Esophagus squamous epithelium (tissue), 5 donors: ENCODE measurements at places on chromosomes 7 and 10.

DNA sequence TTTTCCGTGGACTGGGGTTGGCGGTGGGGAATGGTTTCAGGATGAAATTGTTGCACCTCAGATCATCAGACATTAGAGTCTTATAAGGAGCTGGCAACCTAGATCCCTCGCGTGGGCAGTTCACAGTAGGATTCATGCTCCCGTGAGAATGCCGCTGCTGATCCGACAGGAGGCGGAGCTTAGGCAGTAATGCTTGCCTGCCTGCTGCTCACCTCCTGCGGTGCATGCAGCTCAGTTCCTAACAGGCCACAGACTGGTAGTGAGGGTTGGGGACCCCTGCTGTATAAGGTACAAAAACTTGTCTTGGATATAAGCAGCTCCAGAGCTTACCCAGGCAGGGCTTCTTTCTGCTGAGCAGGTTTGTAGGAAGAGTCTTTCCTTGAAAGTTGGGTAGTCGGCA is 53.9 kb downstream of the SHH start:
- DNase-seq = no peak

GRCh38 chr7:4164556-4164955 is 517.5 kb upstream of the FOXK1 start:
- DNase-seq = no peak

GRCh38 chr10:119908166-119908565 is 15.6 kb downstream of the SEC23IP start:
- DNase-seq = no peak

DNA sequence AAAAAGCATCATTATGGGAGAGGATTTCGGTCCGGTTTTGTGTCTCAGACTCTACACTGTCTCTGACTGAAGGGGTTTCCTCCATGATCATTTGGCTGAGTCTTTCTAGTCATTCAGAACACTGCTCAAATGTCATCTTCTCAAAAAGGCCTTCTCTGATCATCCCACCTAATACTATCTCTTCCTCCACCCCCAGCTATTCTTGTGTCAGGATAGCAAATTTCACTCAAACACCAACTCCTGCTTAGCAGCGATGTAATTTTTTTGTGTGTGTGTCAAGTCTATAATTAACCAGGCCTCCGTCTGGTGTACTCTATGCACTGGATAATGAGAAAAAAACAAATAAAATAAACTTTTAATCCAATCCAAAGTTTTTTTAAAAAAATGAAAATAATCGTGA is 200.4 kb downstream of the KCND2 start:
- no peak for DNase-seq

- DNase-seq = no peak
Measured at GRCh38 chr10:102546606-102547320, 43.0 kb downstream of the SUFU start.

GRCh38 chr7:133165529-133165928 is 83.6 kb upstream of the CHCHD3 start:
- no peak for DNase-seq

- no peak for DNase-seq
Measured at GRCh38 chr7:76411626-76412025, 2.1 kb upstream of the SSC4D start.

DNA sequence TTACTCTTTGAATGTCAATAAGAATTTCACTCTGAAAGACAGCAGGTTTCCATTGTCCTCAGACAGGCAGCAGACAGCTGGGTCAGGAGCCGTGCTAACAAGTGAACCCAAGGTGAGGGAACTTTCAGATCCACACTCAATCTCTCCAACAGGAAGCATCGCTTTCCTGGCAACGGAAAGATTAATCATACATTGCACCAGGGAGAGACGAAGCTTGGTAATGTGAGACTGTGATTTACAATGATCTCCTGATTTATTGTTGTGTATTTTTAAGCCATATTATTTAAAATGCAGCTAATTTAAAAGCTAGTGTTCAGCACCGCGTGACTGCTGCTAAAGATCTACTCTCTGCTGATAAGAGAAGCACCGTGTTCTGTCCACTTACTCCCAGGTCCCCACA is 17.5 kb upstream of the NOM1 start:
- no peak for DNase-seq

DNA sequence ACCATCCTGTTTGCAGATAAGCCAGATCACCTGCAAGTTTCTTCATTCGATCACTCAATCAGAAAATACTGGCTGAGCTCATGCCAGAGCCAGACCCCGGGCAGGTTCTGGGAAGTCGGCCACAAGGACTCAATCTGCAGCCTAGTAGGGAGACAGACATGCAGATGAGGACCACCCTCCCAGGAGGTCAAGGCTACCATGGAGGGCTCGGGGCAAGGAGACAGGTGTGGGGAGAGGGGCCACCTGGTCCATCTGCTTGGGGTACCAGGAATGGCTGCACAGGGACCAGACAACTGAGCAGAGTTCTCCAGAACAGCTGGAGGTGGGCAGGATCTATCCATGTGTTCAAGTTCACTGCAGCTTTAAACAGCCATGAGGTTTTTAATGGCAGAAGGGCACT is 16.8 kb upstream of the CPXM2 start:
- DNase-seq = no peak

DNA sequence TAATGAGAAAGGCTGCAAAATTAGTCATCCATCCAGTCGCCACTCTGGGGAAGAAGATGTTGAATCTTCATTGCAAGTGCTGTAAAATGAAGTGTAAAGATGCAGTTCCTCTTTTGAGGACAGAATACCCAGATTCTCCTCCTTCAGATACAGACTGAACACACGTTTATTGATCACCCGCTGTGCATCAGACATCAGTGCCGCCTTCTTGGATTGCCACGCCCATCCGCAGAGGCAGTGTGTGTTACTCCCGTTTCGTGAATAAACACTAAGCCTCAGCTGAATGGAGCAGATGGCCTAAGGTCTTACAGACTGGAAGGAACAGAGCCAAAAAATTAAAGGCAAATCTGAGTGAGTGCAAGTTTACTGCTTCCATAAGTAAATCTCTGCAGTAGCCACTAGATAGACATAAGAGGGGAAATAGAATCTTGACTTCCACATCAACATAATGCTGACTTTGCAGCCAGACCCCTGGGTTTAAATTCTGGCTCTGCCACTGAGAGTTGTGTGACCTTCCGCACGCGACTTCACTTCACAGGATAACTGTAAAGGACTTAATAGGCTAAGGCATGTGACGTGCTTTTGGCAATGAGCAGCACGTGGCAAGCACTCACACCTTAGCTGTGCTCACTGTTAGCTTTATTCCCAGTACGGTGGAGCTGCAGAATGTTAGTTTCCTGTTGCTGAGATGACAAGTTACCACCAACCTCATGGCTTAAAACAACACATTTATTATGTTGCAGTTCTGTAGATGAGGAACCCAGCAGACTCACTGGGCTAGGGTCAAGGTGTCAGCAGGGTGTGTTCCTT is 285.9 kb downstream of the CELF2 start:
- no peak for DNase-seq

- no peak for DNase-seq
Measured at GRCh38 chr10:124650820-124651401, 93.3 kb downstream of the FAM53B start.

- no peak for DNase-seq
Measured at GRCh38 chr10:35533565-35533964, 71.6 kb upstream of the GJD4 start.

GRCh38 chr7:94908323-94909178 is 1.2 kb downstream of the PPP1R9A start:
- DNase-seq = no peak

DNA sequence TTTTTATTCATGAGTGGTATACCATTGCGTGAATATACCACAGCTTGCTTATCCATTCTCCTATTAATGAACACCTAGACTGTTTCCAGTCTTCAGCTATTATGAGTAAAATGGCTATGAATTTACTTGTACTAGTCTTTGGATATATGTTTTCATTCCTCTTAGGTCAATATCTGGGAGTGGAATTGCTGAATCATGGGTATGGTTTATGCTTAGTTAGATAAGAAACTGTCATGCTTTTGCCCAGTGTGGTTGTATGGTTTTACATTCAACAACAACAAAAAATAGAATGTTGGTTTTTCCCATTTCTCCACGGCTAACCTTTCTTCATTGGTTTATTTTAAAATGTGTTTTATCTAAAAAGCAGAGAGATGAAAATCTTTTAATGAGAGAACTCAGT is 308.3 kb downstream of the PHF14 start:
- DNase-seq = no peak

- no peak for DNase-seq
Measured at GRCh38 chr10:49568235-49568634, 29.3 kb upstream of the ERCC6 start.

- no peak for DNase-seq
Measured at GRCh38 chr10:43110338-43111071, 27.7 kb upstream of the CSGALNACT2 start.

DNA sequence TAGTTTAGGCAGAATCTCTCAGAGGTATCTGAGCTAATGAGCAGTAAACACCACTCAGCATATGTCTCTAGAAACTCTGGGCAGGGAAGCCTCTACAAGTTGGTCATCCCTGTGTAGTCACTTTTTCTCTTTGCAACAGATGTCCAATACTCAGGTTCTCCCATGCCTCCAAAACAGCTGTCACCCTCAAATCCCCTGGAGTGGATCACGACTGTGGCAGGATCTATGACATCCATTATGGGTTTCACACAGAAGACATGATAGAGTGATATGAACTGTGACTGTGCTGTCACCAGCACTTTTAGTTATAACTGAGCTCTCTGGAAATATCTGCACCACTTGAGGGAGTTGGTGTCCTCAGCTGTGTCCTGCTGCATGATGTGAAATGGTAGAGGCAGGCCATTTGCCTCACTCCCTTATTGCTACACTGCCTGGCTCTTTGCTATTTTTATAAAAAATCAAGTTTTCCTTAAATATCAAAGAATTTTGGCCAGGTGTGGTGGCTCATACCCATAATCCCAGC is 24.1 kb upstream of the ZNRF2 start:
- DNase-seq = no peak

- no peak for DNase-seq
Measured at GRCh38 chr10:124604214-124605000, 139.8 kb downstream of the FAM53B start.

DNA sequence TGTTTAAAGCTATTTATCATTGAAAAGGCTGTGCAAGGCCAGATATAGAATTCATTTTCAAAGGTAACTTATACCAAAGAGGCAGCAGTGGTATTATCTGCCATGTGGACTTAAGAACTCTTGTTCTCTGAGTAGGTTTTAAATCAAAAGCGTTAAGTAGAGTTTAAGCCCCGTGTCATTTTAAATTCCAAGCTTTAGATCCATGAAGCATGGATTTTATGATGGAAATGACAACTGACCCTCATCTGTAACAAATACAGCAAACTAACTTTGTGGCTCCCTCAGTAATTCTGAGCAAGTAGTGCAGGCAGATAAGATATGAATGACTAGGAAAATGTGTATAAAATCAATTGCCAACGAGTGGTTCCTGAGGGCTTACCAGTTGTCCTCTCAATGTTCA is 247.0 kb downstream of the WDR11 start:
- no peak for DNase-seq

- no peak for DNase-seq
Measured at GRCh38 chr10:101095550-101096213, 33.9 kb downstream of the KAZALD1 start.

GRCh38 chr10:4685904-4686643 is 139.9 kb upstream of the AKR1E2 start:
- no peak for DNase-seq

DNA sequence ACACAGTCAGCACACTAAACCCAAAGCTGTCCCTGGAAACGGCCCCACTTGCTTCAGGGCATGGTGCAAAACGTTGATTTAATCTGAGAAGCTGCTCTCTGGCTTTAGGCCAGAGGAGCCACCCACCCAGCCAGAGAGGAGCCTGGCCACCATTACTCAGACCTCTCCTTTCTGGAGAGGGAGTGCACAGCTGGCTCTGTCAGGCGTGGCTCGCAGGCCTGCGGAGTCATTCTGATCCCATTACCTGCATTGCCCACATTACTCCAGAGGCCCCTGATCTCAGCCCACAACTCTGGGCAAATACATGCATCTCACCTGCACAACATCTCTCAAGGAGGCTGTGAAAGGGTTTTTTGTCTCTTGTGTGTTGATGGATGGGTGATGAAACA is 370.0 kb upstream of the IGFBP3 start:
- no peak for DNase-seq
